Nucleus accumbens (tissue), 56 donors: ENCODE measurements at places on chromosomes 1 and 21.

GRCh38 chr21:41228492-41228891 lies 60.5 kb downstream of the BACE2 start:
- no peak for DNase-seq

- no peak for DNase-seq
These were observed 62.1 kb downstream of the MATN1 start for GRCh38 chr1:30661311-30661710.

DNA sequence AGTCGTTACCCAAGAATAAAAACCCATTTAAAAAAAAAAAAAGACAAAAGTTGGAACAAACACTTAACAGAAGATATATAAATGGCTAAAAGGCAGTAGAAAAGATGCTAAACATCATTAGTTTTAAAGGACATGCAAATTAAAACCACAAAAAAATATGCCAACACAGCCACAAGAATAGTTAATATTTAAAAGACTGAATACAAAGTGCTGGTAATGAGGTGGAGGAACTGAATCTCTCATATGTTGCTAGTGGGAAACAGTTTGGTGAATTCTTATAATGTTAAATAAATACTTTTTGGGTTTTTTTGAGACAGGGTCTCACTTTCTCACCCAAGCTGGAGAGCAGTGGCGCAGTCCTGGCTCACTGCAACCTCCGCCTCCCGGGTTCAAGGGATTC lies 10.0 kb downstream of the LRRC40 start:
- DNase-seq, result no peak

GRCh38 chr1:223717695-223718363 lies 5.5 kb downstream of the CAPN2 start:
- DNase-seq, result no peak

DNA sequence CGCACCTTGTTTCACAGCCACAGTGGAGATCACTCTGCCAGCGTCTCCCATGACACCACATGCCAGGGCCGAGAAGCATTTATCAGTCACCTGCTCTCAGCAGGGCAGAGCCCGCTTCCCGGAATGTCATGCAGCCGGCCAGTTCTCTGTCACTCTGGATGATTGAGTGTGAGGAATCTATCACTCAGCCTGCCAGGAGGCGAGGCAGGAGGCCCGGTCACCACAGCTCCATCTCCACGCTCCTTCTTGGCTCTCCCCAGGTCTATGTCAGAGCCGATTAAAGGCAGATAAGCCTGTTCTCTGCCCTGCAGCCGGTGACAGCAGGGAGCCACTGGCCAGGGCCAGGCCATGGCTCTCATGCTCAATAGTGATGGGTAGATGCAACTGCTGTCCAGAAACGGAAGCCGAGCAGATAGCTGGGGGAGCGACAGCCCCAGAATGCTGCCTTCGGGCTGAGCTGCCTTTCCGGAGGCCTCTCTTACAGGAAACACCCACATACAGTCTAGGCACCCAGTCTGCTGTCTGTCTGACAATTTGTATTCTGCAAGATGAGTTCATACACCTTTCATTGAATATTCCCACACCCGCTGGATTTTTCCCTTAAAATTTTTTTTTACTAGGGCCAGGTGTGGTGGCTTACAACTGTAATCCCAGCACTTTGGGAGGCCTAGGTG lies 64.1 kb downstream of the ACTL8 start:
- no peak for DNase-seq

DNA sequence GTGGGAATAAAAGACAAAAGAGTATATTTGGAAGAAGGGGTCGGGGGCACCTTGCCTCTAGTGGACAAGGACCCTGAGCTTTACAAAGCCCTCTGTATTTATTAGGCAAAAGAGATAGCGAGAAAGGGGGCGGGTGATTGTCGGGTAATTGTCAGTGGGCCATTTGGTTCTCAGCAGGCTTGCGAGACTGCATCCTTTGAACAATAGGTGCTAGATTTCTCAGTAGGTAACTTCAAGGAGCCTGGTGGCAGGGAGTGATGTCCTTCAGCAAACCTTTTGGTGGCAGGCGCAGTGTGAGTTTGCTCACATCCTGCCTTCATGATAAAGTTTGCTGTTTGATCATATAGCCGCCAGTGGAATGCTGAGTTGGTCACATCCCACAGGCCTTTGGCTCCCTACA lies 71.4 kb downstream of the AXDND1 start:
- DNase-seq, result no peak

GRCh38 chr1:55210990-55211801 lies 4.0 kb downstream of the USP24 start:
- DNase-seq, result no peak

DNA sequence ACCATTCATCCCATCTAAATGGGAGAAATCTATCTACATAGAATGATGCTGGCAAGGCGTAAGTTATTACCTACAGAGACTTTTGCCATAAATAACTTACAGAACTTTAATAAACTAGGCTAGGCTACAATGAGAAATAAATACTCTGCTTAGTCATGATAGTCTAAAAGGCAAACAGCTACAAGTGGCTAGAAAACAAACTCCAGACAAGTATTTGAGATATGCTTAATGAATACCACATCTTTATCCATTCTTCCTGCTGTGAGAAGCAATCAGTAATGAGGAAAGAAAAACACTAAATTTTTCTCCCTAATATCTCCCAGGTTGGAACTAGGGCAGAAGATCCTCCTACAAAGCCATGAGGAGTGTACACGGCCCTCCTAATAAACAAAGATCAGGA lies 187.0 kb upstream of the OLFM3 start:
- DNase-seq, result no peak

GRCh38 chr1:159239551-159240220 lies 35.0 kb downstream of the ACKR1 start:
- DNase-seq, result no peak

- DNase-seq, result no peak
These were observed 10.9 kb upstream of the CDK11B start for GRCh38 chr1:1669468-1670440.

GRCh38 chr1:218481116-218481775 lies 136.1 kb downstream of the TGFB2 start:
- no peak for DNase-seq

DNA sequence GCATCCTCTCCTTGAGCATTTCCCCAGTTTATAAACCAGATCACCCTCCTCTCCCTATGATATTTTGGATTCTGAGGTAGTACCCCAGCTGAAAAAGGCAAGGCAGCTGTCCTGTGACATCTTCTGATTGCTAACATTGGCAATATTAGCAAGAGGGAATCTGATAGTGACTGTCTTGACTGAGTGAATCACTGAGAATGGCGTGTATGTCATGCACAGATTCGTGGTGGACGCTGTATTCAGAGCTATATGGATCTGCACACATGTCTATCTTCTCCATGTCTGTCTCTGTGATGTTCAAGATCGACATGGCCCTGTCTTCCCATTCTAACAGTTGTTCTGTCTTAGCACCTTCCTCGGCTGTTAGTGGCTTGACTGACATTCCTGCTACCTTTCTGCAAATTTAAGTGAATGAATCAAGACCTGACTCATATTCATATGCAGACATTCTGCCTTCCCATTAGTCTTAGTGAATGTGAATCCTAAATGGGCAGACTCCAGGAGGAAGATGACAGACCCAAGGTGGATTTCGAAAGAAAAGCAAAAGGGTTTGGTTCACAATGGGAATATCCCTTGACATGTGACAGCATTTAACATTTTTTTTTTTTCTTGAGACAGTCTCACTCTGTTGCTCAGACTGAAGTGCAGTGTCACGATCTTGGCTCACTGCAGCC lies 97.7 kb downstream of the PGBD5 start:
- DNase-seq, result no peak

GRCh38 chr1:180927841-180928240 lies 15.1 kb downstream of the KIAA1614 start:
- DNase-seq, result no peak

GRCh38 chr1:26161415-26162219 lies 2.7 kb downstream of the FAM110D start:
- no peak for DNase-seq

DNA sequence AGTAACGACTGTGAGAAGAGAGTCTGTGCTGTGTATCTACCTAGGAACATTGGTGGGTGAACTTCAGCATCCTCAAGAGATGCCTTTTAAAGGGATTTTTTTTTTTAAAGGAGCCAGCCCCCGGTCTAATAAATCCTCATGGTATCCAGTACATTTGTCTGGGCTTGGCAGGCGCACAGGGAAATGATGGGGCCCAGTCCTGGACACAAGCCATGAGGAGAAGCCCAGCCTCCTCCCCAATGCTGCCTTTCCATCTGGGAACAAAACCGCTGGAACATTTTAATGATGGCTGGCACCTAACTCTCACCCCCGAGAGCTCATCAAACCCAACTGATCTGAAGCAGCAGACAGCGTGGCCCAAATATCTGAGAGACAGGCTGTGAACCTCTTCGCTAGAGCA lies 64.2 kb downstream of the ACOT7 start:
- no peak for DNase-seq

GRCh38 chr1:40921981-40922677 lies 57.4 kb upstream of the CTPS1 start:
- DNase-seq, result no peak

GRCh38 chr1:181676269-181676668 lies 193.0 kb downstream of the CACNA1E start:
- peak; percentile 5 for DNase-seq

DNA sequence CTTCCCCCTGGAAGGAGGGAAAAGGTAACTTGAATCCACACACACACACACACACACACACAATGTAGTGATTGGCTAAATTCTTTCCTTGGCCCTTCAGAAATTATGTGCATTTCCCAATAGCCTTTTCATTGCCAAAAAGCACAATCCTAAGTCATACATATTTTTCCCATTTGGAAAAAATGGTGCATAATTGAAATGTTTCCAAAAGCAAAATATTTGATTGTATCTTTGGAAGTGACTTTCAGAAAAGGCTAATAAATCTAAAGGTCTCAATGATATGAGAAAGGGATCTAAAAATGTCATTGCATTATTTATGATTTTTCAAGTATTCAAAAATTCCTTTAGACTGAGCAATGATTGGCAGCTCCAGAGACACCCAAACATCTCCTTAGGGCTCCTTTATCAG lies 43.5 kb upstream of the NEK7 start:
- DNase-seq, result no peak

DNA sequence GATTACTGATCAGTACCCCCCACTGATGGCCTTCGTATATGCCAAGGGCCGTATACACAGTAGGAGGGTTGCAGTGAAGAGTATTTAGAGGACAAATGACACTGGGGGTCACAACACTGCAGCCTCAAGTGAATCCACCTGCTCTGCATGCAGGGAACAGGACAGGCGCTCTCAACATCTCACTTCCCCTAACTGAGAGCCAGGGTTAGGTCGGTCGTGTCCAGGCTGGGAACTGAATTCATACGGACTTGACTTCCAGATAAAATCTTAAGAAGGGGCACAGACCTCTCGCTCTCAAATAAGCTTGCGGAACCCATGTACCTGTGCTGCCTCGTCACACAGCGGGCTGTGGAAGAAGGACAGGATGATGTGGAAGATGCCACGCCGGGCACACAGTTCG lies 22.8 kb downstream of the MRAP start:
- DNase-seq, result no peak

DNA sequence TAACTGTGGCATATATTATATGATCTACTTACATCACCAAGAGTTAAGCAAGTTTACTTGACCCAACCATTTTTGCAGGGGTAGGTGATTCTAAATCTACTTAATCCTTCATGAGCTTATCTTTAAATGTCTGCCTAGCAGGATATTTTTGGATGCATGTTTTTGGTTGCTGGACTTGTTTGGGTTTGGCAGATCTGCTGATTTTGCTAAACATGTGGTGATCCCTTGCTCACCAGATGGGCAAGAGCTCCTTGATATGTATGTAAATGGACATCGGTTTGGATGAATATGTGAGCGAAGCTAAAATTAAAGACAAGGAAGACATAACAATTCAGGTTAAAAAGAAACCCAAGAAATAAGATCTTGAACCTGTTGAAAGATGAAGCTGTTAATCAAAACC lies 36.7 kb downstream of the FMN2 start:
- no peak for DNase-seq

DNA sequence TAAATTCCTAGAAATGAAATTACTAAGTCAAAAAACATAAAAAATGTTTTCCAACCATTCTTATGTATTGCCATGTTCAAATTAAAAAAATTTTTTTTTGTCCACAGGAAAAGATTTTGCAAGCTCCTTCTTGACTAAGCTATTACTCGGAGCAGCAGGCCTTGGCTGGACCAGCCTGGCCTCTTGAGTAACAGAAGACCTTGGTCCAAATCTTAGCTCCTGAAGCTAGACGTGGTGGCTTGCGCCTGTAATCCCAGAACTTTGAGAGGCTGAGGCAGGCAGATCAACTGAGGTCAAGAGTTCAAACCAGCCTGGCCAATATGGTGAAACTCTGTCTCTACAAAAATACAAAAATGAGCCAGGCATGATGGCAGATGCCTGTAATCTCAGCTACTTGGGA lies 77.6 kb downstream of the CLSTN1 start:
- no peak for DNase-seq

GRCh38 chr1:185966471-185966870 lies 232.3 kb downstream of the HMCN1 start:
- DNase-seq, result no peak

GRCh38 chr1:182778862-182779261 lies 10.7 kb upstream of the NPL start:
- no peak for DNase-seq

- no peak for DNase-seq
These were observed 39.2 kb upstream of the ADAMTS1 start for GRCh38 chr21:26884436-26884835.
